ENCODE measurements at places on chromosomes 13 and 19. TPM values are rescaled to one million over a fixed set of nuclear protein-coding genes. Genes with fewer than 3 reads are reported as not detected.

DNA sequence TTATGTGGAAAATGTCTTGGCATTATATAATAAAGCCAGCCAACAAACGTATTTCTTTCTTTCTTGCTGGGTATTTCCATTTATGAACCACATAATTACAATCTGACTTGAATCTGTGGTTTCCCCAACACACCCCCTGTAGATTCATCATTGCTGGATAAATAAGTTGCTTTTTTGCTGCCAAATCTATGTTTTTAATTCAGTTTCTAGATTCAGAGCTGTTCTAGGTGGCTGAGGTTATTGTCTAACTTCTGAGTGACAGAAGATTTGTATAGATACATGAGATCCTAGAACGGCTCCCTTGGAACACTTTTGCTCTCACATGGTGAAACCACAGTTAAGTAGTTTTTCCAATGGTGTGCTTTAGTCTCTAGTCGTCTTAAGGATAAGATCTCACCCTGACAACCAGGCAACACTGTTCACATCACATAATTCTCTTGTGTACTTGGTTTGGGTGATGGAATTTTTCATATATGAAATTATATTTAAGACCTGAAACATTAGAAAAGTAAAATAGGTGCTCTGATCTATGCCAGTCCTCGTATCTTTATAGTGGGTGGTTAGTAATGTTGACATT lies 239.1 kb downstream of the KLF12 start:
- no peak overlapping the region for H3K27ac ChIP-seq
- no peak for DNase-seq

DNA sequence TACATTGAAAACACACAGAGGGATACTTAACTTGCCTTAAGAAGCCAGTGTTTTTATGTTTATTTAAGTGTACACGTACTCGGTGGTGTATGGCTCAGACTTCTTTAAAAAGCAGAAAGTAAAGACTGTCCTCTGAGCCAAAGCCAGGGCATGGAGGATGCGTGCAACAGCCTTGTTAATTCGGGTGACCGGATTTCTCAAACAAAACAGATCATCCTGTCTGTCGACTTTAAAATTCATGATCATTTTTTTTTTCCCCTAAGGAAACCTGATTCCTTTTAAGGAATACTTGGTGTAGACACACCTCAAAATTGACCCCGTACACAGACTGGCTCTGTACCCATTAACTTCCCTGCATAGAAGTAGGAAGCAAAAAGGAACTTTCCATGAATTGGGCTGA lies 124.7 kb upstream of the RNF113B start:
- no peak overlapping the region for H3K4me3 ChIP-seq
- H3K4me1 ChIP-seq = no peaks in the 10 kb centered on the region
- no peak overlapping the region for H3K27ac ChIP-seq
- H3K36me3 ChIP-seq = no peaks in the 10 kb centered on the region
- no peak for DNase-seq
- no peaks in the 10 kb centered on the region for H3K27me3 ChIP-seq

- H3K4me1 ChIP-seq = no peaks in the 10 kb centered on the region
- H3K36me3 ChIP-seq = peaks cover 11% of the 10 kb centered on the region
- no peak for DNase-seq
- H3K27me3 ChIP-seq = no peaks in the 10 kb centered on the region
- H3K4me3 ChIP-seq = no peak overlapping the region
Observed at GRCh38 chr19:24078680-24079079, 8.3 kb upstream of the ZNF254 start.

GRCh38 chr19:8331263-8331845 lies 10.1 kb downstream of the RPS28 start:
- no peak for DNase-seq
- peaks cover 8% of the 10 kb centered on the region for H3K4me1 ChIP-seq
- no peak overlapping the region for H3K27ac ChIP-seq
- peaks cover 45% of the 10 kb centered on the region for H3K27me3 ChIP-seq
- no peak overlapping the region for H3K4me3 ChIP-seq
- H3K36me3 ChIP-seq = no peaks in the 10 kb centered on the region

DNA sequence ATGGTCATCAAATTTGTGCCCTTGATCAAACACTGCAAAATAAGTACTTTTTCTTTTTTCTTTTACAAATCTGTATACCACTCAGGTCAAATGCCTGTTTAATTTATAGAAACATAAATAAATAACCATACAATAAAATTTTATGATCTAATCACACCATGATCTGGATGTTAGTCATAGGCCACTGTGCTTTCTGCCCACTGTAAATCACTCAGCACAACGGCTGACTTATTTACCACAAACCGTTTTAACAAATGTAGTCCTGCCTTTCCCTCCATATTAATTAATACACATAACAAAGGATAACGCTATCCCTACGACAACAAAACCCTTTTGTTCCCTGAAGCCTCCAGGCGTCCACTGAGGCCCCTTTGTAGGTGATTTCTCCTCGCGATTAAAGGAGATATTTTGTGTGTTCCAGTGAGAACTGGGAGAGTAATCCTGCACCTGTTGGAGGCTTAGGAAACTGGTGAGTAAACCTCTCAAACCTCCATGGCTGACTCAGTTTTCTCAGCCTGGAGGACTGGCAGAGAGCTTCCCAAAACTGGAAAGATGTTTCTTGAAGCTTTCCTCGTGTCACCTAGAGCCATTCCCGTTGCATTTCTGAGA lies 477.1 kb upstream of the SGCG start:
- no peak for DNase-seq
- no peaks in the 10 kb centered on the region for H3K27me3 ChIP-seq
- H3K4me3 ChIP-seq = no peak overlapping the region
- no peaks in the 10 kb centered on the region for H3K4me1 ChIP-seq
- H3K36me3 ChIP-seq = no peaks in the 10 kb centered on the region

GRCh38 chr19:53865918-53866864 lies 1.5 kb upstream of the MYADM start:
- no peaks in the 10 kb centered on the region for H3K27me3 ChIP-seq
- H3K36me3 ChIP-seq = peaks cover 4% of the 10 kb centered on the region
- peaks cover 12% of the 10 kb centered on the region for H3K4me1 ChIP-seq
- DNase-seq = no peak
- H3K4me3 ChIP-seq = peak overlapping the region; percentile 83
- H3K27ac ChIP-seq = peak overlapping the region; percentile 91

GRCh38 chr19:3949997-3950859 lies 17.4 kb downstream of the NMRK2 start:
- H3K36me3 ChIP-seq = no peaks in the 10 kb centered on the region
- peaks cover 17% of the 10 kb centered on the region for H3K4me1 ChIP-seq
- peaks cover 10% of the 10 kb centered on the region for H3K27me3 ChIP-seq
- no peak for DNase-seq
- H3K4me3 ChIP-seq = peak overlapping the region; percentile 34
- H3K27ac ChIP-seq = no peak overlapping the region

- no peak overlapping the region for H3K4me3 ChIP-seq
- no peaks in the 10 kb centered on the region for H3K36me3 ChIP-seq
- no peak overlapping the region for H3K27ac ChIP-seq
- H3K4me1 ChIP-seq = no peaks in the 10 kb centered on the region
- no peak for DNase-seq
Observed at GRCh38 chr13:87042946-87043345, 628.2 kb upstream of the SLITRK5 start.

GRCh38 chr13:98150832-98151479 lies 8.1 kb downstream of the FARP1 start:
- no peak for DNase-seq
- H3K36me3 ChIP-seq = no peaks in the 10 kb centered on the region
- no peak overlapping the region for H3K27ac ChIP-seq
- H3K4me3 ChIP-seq = no peak overlapping the region

- no peaks in the 10 kb centered on the region for H3K27me3 ChIP-seq
- H3K36me3 ChIP-seq = no peaks in the 10 kb centered on the region
- H3K4me1 ChIP-seq = no peaks in the 10 kb centered on the region
- H3K4me3 ChIP-seq = no peak overlapping the region
- no peak overlapping the region for H3K27ac ChIP-seq
Observed at GRCh38 chr19:33724021-33724720, 72.5 kb upstream of the KCTD15 start.

MCOLN1 gene
- total RNA-seq = 2.8 TPM

FPR3 gene
- total RNA-seq = 14.1 TPM

C19orf38 gene
- total RNA-seq = 7.1 TPM

SYCN gene
- not detected for total RNA-seq

FAM216B gene
- total RNA-seq = 0.05 TPM

Data from thymus (tissue), 14 donors.